ENCODE measurements at places on chromosomes 7 and 10.

GRCh38 chr10:116073001-116073400 lies 200.0 kb downstream of the GFRA1 start:
- no peak for DNase-seq

DNA sequence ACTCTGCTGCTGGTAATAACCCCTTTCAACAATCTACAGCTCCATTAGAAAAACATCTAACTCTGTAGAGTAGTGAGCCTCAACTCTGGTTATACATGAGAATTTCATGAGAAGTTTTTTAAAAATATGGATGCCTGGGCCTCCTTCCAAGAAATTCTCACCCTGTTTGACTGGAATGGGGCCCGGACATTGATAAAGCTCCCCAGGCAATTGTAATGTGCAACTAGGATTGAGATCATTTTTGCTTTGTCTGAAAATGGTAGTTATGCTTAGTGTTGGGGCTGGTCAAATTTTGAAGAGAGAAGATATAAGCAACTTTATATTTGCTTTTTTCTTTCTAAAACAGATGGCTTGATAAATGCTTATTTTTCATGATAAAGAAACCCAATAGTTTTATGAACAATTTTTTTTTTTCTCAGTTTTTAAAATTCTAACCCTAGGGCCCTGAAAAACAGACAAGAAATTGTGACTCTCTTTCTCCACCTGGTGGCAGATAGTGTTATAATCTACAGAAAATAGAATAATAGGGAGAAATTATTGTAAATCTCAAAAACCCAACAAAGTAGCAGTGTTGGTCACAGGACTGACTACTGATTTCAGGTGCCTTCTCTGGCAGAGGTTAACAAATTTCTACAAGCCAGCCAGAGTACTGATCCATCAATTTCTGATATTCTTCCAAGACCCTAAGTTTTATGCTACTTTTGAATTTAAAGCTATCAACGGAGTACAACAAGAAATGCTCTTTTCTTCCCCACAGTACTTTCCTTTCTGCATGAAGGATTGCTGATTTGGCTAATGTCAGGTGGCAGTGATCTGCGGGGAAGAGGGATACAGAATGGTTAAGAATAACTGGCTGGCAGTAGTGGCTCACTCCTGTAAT lies 174.8 kb downstream of the DKK1 start:
- peak; percentile 36 for DNase-seq

DNA sequence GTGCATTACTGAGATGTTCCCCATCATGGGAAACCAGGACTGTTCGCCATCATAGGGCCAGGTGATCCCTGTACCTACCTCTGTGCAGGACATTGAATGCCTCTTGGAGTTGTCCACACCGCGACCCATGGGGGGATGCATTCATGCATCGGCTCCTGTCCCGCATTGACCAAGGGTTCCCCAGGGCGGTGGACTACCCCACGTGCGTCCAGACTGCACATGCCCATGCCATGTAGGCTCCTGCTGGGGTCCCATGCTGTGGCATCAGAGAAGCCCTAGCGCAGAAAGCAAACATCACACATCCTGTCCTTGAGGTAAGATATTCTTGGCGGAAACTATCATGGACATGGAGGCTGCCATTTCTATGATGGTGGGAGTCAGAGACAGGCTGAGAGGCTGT lies 121.6 kb upstream of the UNC5B start:
- DNase-seq = no peak

DNA sequence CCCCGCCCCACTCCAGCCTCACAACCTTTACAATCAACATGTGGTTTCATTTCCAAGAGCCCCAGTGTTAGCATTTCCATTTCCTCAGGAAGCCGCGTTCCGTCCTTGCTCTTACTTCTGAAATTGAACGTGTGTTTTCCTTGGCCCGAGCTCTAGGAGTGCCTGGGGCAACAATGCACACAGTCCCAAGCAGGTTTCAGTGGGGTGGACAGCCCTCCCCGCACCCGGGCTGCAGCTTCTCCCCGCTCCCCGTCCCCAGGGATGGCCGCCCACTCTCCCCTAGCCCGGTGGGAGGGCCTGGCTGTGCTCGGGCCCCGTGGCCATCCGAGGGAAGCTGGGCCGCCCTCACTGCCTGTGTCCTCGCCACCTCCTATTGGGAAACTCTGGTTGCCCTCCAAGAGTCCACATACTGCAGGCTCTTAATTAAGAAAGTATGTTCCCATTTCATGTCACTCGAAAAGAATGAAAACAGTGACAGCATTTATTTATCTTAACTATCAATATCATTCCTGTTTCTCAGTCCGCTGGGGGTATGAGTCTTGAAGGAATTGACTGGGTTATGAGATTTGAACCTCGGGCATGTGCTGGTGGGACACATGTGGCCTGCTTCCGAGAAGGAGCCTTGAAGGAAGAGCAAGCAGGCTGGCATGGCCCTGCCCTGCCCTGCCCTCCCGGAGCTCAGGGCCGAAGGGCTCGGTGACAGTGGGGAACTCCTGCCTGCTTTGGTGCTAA lies 163.8 kb downstream of the GRK5 start:
- no peak for DNase-seq

- DNase-seq = no peak
Measured at GRCh38 chr10:92826061-92826460, 22.3 kb upstream of the EXOC6 start.

DNA sequence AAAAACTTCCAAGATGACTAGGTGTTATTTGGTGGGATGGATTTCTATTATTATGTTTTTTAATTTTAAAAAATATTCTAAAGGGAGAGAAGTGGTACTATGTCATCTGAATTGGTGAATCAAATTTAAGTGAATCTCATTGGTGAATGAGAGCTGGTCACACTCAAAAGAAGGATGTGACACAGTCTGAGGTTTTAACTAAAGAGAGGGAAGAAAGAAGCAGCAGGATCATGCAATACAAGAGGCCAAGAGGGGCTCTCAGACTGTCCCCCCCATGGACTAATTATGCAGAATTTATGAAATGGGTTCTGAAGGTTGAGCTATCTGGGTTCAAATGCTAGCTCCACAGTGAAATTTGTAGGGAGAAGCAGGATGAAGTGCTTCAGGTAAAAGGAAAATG lies 16.2 kb downstream of the MACC1 start:
- no peak for DNase-seq

- DNase-seq = no peak
Measured at GRCh38 chr10:26703096-26703495, 5.6 kb downstream of the PDSS1 start.

GRCh38 chr10:133255323-133255722 lies 17.7 kb downstream of the VENTX start:
- DNase-seq = no peak

GRCh38 chr10:54415483-54415882 lies 385.5 kb downstream of the PCDH15 start:
- no peak for DNase-seq

DNA sequence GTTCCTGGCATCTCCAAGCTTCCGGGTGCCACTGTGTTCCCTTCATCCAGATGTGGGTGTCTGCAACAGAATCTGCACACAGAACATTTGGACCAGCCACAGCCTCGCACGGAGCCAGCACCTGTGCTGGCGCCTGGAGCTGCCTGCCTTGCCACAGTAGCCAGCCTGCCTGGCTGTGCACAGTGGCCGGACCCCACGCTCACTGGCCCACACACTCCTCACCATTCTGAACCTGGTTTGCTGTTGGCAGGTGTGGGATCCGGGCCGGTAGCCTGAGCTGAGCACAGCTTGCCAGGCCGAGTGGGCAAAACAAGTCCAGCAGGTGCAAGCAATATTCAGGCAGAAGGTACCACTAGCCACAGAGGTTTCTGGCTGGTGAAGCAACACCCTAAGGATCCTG lies 7.6 kb upstream of the KLHL7 start:
- no peak for DNase-seq

DNA sequence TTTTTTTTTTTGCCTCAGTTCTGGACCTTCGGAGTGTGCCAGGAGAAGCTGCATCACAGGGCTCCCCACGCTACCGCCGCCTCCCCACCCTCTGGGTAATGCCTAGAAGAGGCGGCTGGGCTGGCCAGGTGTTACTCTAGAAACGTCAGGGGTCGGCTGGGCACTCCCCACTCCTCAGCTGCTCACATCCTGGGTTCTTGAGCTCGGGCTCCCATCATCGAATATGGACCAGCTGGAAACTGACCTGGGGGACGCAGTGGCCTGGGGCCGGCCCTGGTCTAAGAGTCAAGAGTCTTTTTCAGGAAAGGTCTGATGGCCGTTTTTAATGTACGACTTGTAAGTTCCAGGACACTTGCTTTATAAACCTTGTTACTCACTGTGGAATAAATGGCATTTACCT lies 326.5 kb downstream of the WDR37 start:
- DNase-seq = no peak

DNA sequence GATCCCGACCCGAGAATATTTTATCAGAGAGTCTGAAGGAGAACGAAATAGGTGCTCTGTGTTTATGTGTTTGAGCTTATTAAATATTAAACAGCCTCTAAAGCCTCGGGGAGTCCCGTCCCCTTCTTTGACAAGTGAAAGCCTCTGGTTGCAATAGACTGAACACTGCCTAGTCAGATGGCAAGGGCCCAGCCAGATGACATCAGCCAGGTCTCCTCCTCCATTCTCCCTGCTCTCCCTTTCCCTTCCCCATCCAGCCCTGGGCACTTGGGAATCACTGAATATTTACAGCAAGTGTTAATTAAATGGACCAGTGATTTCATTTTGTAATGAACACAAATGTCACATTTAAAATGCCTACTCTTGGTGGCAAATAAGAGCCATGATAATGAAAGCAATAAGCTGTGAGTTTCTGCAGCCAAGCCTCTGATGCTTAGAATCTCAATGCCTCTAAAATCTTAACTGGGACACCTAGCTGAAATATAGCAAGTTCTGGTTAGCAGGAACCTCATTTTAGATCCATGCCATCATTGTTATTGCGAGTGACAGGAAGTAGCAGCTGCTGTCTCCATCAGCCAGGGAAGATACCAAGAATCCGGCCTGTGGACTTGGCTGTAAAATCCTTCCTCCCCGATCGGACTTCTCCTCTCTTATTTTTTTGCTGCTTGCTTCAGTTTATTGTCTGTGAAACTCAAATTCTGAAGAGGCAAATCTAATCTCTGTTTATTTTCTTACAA lies 202.1 kb downstream of the PRPF18 start:
- DNase-seq = no peak

DNA sequence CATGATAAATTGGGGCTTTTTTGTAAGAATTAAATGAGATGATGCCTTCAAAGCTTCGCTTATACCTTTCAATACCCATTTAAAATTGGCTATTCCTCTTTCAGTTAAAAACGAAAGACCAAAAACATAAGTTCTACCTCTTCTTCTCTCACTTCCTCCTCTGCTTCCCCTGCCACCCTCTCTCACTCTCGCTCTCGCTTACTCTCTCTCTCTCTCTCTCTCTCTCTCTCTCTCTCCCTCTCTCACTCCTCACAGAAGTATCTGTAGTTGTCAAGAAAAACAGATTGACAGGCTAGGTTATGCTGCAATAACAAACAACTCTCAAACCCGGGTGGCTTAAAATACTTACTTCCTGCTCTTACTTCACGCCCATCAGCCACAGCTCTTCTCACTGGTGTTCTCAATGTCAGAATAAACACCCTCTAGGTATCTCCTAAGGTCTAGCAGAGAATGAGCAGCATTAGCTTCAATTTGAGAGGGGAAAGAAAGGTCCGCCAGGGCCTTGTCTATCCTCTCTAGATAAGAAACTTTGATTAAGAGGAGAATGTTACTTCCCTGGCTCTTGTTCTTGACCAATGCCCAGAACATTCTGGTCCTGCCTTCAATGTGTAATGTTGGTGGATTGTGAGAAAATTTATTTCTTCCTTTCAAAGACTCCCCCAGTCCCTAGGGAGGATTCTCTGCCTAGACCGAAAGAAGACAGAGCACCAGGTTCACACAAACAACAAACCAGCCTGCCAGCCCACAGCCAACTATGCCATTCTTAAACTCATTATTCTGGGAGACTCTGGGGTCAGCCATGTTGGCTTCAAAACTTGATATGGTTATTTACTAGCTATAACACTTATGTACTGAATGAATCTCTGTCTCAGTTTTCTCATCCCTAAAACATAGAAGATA lies 1028.7 kb downstream of the XPNPEP1 start:
- DNase-seq = no peak

- DNase-seq = no peak
Measured at GRCh38 chr10:76080451-76080850, 649.0 kb downstream of the LRMDA start.

DNA sequence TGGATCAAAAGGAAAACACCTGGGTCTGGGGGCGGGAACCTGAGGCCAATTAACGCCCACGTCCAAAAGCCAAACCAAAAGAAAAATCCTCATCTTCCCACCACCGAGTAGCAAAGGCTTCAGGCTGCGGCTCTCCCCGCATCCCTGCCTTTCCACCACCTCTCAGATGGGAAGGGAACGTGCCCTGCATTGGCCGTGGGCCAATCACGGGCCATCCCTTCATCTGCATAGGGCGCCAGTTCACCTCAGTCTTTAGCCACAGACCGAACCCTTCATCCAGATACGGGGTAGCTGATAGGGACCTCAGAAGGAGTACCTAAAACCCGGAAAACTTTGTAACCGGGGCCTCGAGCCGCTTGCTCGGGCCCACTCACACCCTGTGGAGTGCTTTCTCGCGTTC lies 626 bp downstream of the PRPF18 start:
- DNase-seq = no peak

Data from SW 1271 (cell line).